RCC 7860 (cell line): ENCODE measurements at places on chromosomes 7 and 10.

- no peak for DNase-seq
Measured at GRCh38 chr7:82697897-82698296, 254.3 kb upstream of the CACNA2D1 start.

- peak; percentile 57 for DNase-seq
Measured at GRCh38 chr7:150903606-150904005, 51.3 kb downstream of the AOC1 start.

DNA sequence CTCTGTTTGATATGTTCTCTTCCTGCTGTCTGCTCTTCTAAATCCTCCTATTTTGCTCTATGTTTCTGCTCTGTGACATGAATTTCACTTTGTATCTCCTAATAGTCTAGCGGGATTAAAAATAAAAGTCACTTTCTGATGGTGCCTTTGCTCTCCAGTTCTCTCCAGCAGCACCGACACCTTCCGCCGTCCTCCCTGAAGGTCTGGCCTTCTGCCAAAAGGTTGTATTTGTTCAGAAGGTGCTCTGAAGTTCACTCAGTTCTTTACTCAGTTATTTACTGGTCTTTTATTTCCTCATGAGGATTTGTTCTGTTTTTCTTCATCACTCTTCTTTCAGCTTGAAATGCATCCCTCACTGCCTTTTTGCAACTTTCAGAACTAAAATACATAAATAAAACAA lies 11.2 kb upstream of the EPHA1 start:
- DNase-seq, result no peak

GRCh38 chr7:18384491-18385143 lies 110.9 kb upstream of the HDAC9 start:
- DNase-seq, result no peak

- no peak for DNase-seq
Measured at GRCh38 chr10:124700293-124701037, 43.7 kb downstream of the FAM53B start.

DNA sequence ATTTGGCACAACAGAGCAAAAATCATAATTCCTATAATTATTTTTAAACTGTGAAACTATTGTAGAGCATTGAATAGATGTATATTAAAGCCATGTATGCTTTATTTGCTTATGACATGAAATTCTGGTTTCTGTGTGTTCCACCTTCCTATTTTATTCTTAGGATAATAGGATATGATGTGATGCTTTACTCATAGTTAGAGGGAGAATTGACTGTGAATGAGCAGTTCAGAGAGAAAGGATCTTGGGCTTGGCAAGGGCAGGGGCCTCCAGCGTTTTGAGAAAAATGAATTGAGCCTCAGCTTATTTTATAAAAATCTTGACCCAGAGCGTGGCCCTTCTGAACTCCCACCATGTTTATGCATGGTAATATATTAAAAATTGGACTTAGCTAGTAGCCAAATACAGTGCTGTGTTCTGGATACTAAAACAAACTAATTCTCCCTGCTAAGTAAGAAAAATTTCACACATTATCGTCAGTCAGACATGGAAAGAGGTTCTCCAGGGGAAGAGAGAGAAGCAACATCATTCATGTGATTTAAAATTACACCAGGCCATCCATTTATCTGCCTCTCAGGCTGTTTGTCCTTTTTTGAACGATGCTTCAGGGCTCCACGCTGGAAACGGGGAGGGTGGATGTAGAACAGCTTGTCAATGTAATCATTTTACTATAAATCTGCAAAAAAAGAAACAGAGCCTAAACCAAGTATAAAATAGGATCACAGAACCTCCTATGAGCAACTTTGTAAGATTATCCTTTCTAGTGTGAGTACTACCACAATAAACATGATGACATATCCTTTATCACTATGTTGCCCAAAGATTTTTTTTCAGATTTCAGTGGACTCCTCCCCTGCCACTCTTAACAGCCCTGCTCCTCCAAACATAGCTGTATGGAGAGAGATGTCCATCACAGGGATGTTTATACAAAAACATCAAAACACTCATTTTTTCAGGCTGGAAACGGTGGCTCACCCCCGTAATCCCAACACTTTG lies 258.1 kb upstream of the C7orf33 start:
- DNase-seq, result no peak

GRCh38 chr7:135763261-135763660 lies 14.6 kb upstream of the FAM180A start:
- DNase-seq, result no peak

- no peak for DNase-seq
Measured at GRCh38 chr10:117399341-117400196, 24.3 kb upstream of the PDZD8 start.

- no peak for DNase-seq
Measured at GRCh38 chr7:13110107-13110506, 422.7 kb downstream of the ARL4A start.

GRCh38 chr10:113283189-113283588 lies 269.7 kb upstream of the HABP2 start:
- no peak for DNase-seq

DNA sequence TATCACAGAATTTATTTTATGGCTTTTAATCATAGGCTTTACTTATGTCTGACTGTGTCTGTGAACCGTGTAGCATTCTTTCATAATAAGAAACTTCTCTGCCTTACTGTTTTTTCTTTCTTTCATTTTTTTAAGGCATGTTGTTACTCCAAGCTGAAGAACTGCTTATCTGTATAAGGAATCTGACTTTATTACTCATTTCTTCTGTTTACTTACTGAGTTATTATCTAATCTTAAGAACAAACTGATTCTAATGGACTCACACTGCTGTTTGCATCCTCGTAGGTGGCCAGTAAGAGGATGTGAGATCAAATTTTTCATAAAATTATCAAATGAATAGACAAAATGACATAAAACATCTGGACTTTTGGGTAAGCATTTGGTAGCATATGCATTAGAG lies 54.7 kb upstream of the DNAJC1 start:
- no peak for DNase-seq

GRCh38 chr7:158052381-158053060 lies 535.1 kb downstream of the PTPRN2 start:
- DNase-seq, result no peak

- DNase-seq, result no peak
Measured at GRCh38 chr7:158239290-158239981, 348.2 kb downstream of the PTPRN2 start.

DNA sequence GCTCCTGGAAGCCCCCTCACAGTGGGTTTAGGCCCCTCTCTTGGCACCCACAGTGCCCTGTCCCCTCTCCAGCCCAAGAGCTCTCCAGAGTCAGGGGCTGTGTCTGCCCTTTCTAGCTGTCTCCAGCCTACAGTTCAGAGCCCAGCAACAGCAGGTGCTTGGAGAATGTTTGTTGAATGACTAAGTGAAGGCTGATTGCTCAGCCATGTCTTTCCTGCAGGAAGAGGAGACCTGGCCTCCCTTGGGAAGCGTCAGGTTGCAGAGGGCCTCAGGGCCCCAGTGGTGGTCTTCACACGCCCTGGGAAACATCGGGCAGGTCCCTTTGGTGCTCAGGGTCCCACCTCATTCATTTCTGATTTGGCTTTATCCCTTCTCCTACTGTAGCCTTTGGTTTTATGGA lies 62.5 kb downstream of the GTF2IRD1 start:
- DNase-seq, result no peak

DNA sequence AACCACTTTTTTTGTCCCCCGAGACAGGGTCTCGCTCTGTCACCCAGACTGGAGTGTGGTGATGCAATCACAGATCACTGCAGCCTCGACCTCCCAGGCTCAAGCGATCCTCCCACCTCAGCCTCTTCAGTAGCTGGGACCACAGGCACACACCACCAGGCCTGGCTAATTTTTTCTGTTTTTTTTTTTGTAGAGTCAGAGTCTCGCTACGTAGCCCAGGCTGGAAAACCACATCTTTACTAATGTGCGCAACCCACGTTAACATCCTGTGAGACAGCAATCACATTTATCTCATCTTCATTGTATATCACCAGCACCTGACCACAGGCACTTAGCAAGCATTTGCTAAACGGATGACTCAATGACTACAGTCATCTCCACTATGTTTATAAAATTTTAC lies 77.8 kb upstream of the ATP6V0A4 start:
- DNase-seq, result peak; percentile 98

DNA sequence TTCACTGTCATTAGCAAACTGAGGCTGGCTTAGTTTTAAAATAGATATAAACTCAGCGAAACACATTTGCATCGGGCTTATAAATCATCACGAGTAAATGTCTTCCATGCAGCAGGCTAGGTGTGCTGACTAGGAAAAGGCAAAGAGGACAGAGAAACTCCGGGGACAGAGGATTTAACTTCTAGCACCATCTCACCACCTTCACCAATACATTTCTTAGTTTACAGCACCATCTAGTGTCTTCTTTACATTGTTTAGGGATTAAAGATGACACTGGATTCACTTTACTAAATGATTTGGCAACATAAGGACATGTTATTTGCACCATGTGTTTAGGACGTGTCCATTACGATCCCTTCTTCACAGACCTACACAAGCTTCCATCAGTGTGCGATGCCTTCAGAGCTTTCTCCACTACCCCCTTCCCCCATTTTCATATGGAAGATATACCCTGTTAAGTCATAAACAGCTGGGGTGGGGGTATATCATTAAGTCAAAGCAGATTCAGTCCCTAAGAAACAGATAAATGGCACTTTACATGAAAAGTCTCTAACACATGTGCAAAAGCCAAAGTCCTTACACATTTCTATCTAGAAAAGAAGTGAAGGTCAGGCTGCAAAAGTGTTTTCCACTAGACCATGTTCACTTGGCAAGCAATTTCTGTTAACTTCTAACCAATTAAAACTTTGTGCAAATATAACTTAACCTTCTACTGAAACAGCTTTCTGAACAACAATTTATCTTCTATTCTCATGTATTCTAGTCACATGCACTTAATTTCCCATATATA lies 103.3 kb downstream of the GRB10 start:
- peak; percentile 53 for DNase-seq

GRCh38 chr7:2450198-2451107 lies 25.7 kb downstream of the GRIFIN start:
- no peak for DNase-seq

- DNase-seq, result no peak
Measured at GRCh38 chr7:100171840-100172239, 3.4 kb upstream of the GAL3ST4 start.

DNA sequence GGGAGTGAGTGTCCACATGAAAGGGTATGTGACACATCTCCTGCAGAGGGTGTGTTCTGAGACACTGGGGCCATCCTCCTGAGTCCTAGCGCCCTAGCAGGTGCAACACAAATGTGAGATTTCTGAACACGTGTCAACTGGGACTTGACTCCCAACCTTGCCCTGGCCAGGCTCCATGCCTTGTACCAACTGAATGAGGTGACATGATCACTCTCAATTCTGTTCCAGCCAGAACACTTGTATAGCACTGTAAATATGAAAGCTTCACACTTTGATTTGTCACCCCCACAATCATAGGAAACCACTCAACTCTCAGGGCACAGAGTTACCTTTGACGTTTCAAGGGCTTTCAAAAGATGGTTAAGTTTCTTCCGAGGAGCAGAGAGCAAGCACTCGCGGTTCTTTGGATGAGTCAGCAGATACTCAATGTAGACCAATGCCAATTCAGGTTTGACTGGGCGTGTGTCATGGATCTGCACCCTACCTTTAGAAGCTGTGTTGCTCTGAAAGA lies 48.6 kb downstream of the NCAPG2 start:
- no peak for DNase-seq

DNA sequence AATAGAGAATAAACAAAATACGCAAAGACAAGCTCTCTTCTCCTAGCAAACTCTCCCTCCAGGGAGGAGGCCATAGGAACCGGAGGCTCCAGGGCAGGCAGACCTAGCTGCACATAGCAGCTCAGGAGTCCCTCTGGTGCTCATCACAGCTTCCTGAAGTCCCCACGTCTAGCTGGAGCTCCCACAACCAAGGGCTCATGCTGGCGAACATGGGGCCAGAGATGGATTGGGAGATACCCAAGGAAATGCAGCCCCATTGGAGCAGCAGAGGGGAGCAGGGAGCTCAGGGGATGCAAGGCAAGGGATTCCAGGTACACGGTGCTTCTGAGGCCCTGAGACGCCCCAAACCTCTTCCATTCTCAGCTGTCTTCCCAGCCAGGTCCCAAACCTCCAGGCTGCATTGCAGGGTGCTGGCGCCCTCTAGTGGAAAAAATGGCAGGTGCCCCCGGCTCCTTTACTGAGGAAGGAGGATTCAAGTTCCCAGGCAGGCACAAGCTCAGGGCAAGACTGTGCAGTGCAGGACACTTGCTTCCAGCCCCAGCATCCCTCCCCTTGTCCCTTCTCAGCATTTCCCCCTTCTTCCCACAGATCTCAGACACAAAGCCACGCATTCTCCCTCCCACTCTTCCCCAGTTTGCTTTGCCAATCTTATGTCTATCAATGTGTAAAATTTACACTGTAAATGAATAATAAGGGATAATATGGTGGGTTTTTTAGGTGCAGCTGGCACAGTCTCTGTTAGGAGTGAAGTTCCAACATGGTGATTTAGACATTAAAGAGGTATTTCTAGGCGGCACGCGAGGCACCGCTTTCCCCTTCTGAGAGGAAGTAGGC lies 46.2 kb downstream of the GPAM start:
- DNase-seq, result peak; percentile 37

DNA sequence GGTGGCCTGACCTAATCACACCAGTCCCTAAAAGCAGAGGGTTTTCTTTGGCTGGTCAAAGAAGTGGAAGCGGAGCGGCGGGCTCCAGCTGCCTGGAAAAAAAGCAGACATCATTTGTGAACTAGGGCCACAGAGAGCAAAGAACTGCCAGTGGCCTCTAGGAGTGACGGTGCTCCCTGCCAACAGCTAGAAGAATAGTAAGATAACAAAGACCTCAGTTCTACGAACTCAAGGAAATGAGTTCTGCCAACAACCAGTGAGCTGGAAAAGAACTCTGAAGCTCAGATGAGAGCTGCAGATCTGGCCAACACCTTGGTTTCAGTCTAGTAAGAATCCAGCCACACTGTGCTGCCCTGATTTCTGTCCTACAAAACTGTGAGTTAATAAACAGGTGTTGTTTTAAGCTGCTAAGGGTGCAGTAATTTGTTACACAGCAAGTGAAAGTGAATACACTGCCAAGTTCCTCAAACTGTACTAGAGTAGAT lies 178.0 kb downstream of the SRPK2 start:
- DNase-seq, result no peak

- DNase-seq, result no peak
Measured at GRCh38 chr7:143882604-143883078, 19.3 kb downstream of the TCAF1 start.

- no peak for DNase-seq
Measured at GRCh38 chr7:102106625-102107024, 180.0 kb upstream of the SH2B2 start.

GRCh38 chr7:17497549-17498167 lies 199.2 kb downstream of the AHR start:
- DNase-seq, result no peak

- DNase-seq, result no peak
Measured at GRCh38 chr10:133253361-133253955, 15.8 kb downstream of the VENTX start.
